ENCODE measurements at places on chromosomes 4 and X.

DNA sequence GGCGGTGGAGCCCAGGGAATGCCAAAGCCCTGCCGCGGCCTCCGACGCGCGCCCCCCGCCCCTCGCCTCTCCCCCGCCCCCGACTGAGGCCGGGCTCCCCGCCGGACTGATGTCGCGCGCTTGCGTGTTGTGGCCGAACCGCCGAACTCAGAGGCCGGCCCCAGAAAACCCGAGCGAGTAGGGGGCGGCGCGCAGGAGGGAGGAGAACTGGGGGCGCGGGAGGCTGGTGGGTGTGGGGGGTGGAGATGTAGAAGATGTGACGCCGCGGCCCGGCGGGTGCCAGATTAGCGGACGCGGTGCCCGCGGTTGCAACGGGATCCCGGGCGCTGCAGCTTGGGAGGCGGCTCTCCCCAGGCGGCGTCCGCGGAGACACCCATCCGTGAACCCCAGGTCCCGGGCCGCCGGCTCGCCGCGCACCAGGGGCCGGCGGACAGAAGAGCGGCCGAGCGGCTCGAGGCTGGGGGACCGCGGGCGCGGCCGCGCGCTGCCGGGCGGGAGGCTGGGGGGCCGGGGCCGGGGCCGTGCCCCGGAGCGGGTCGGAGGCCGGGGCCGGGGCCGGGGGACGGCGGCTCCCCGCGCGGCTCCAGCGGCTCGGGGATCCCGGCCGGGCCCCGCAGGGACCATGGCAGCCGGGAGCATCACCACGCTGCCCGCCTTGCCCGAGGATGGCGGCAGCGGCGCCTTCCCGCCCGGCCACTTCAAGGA, at the start of gene FGF2:
Gene FGF2, plus strand, starts transcription at position 279 of the 705 bp plus-strand sequence. Its CDS starts 344 bp downstream, at position 623.
- peak; percentile 82 for DNase-seq

GRCh38 chr4:99859618-99860017, 34.6 kb downstream of the LAMTOR3 start:
- no peak for DNase-seq

- DNase-seq, result peak; percentile 25
These were observed 1.4 kb downstream of the HGFAC start for GRCh38 chr4:3442959-3443749.

DNA sequence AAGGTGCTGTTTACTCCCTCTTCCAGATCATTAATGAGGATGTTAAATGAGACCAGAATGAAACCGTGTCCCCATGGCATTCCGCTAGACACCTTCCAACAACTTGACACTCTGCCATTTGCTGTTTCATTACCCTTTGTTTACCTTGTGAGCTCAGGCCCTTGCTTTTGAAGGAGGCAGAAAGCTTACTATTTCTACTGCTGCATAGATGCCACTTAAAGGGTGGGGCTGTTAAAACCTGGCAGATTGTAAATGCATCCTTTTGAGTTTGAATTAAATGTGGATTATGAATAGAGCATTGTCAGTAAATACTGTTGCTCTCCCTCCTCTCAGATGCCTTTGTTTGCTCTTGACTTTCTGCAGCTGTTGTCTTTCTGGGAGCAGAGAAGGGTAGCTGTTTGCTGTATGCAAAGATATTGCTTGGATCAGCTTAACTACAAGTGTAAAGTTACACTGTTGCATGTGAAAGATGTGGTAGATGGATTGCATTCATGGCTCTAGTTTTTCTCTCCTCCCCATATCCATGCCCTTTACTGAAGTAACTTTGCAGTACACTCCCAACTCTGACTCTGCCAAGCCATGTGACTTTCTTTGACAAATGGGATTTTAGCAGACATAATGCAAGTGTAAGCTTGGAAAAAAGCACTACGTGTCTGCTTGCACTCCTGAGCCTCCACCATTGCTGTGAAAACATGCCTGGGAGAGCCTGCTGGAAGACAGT, 75.0 kb upstream of the DHX15 start:
- no peak for DNase-seq
